ENCODE measurements at places on chromosomes 7 and 10.

DNA sequence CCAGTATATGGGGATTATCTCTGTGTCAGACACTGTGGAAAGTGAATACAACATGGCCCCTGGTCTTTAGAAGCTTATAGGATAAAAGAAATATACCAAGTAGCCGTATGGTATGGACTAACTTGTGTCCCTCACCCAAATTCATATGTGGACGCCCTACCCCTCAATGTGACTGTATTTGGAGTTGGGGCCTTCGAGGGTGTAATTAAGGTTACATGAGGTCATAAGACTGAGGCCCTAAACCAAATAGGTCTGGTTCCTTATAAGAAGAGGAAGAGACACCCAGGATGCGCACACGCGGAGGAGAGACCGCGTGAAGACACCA, 36.3 kb downstream of the ASB13 start:
- no peak for DNase-seq

DNA sequence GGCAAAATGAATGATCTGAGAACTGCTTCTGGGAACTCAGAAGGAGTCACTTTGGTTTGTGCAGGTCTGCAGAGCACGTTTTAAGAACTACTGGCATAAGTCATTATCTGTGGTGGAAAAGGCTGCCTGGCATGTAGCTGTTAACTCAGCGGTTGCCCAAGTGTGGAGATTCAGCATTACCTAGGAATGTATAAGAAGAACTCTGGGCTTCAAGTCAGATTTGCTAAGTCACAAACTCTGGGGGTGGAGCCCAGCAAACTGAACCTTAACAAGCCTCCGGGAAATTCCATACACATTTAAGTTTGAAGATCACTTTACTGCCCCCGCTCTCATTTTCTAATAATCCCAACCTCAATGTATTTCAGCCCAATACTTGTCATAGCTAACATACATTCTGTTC, 31.1 kb downstream of the PLXDC2 start:
- DNase-seq: no peak

- no peak for DNase-seq
Observed at GRCh38 chr10:44263771-44264170, 121.1 kb downstream of the CXCL12 start.

DNA sequence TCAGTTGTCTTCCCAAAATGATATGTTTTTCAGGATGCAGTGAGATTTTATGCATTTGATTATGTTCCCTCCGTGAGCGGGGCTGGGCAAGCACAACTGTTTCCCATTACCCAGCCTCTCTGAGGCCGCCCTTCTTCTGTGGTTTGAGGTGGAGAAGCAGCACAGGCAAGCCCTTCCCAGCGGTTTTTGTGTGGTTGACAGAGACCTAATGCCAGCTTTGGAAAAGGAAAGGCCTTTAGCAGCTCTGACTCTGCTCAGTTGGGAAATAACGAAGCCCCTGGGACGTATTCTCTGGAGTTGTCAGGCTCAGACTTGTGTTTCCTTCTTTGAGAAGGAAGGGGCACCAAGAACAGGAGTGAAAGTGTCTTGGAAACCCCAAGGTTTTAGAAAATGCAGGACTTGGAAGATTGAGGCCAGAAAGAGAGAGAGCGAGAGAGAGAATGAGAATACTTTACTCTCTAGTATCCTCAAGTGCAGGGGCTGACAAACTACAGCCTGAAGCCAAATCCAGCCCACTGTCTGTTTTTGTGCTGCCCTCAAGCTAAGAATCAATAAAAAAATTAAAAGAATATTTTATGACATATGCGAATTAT, 20.6 kb upstream of the PDCD4 start:
- DNase-seq: no peak

DNA sequence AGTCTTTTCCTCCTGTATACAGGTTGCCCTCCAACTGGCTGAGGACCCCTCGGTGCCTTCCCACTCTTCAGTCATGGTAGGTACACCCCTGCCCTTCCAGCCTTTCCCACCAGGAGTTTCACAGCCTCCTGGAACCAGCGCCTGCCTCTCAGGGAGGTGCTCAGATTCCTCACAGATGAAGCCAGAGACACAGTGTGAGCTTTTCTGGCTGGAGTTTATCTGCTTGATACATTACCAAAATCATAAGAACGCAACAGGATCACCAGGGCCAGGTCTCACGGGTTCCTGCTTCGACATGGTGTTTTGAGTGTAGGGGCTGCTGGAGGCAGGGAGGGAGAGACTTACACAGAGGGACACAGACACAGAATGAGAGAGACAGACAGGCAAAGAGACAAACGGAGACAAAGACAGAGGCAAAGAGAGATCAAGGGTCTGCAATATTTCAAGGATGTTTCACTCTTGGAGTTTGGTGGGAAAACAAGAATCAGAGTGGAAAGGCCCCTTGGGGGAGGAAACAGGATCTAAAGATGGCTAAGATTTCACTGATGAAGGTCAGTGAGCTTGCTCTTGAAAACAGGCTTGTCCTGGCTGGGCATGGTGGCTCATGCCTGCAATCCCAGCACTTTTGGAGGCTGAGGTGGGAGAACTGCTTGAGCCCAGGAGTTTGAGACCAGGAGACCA, 6.5 kb upstream of the INMT start:
- DNase-seq: no peak

DNA sequence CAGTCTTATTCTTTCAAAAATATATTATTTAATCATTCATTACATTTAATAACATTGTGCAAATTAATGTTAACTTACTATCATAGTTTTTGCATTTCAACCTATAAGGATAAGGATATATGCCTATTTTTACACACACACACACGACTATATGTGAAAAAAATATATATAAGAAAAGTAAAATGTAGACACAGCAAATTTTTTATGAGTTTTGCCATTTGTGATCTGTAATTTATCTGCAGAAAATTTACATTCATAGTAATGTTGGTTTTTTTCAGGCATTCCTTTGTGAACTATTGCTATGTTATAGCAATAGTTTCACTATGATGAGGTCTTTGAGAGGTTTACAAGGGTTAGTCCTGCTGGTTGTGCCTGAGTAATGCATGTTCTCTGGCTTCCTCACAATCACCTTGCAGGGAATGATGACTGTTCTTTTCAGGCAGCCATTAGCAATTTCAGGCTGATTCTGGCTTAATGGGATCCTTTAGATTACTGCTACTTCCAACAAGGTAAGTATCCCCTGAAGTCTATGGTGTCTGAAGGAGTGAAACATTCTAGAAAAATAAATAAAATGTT, 183.7 kb upstream of the CDK1 start:
- DNase-seq: no peak

DNA sequence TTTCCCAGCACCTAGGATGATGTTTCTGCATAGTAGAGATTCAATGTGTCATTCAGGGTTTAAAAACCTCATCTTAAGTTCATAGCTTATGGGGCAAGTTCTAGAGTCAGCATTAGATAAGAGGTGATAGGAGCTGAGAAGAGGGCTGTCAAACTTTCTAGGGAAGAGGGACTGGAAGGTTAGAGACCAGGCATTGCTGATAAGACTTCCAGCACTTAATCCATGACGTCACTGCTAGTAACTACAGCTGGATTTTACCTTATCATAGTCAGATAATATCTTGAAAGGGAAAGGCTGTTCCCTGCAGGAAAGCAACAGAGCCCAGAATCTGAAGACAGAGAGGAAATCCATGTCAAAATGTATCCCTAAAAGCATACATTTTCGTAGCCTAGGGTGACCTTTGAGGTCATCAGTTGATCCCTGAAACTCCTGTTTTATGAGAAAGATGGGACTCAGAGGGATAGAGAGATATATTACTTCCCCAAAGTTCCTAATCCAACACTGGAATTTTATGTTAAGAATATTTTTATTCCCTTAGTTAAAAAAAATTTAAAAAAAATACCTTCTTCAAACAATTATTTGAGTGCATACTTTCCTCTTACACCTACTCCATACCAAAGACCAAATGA, 3.3 kb upstream of the CPED1 start:
- DNase-seq: no peak

- no peak for DNase-seq
Observed at GRCh38 chr7:98810153-98810802, 59.5 kb downstream of the TMEM130 start.

DNA sequence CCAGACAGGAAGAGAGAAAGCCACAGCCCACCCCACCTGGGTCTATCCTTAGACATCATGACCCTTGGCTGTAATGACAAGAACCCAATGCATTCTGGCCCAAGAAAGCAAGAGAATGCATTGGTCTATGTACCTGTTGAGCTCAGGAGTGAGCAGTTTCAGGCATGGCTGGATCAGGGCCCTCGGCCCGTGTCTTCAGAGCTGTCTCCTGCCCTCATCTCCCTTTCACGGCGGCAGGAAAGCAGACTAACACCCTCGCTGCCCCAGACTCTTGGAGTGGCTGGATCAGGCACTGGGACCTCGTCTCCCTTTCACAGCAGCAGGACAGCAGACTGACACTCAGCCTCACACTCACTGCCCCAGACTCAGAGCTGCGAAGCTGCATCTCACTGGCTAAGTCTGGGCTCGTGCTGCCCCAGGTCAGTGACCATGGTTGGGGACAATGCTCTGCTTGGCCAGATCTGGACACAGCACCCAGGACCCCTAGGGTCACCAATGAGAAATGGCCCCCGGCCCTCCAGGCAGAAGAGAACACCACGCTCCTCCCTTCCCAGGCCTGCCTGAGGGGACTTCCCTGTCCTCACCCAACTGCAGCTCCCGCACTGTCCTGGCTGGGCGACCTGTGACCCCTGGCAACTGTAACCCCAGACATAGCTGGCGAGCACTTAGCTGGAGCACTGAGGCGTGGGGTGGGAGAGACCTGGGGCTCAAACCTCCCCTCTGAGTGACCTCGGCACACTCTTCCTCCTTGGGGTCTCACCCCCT, 12.9 kb upstream of the PDGFA start:
- no peak for DNase-seq

DNA sequence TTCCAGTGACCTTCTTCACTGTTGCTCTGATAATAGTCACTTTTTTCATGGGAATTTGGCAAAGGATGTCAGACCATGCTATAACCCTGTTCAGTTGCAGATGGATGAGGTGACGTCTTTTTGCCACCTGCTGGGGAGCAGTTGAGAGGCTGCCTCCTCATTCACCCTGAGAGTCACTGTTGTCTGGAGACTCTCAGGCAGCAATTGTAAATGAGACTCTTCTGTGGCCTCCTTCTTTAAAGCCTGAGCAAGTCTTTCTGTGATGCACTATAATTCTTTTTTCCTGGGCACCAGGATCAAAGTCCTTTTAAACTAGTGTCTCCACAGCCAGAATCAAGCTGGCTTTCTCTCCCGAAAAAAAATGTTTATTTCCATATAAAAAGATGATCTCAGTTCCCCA, 345.1 kb downstream of the ARL4A start:
- no peak for DNase-seq

DNA sequence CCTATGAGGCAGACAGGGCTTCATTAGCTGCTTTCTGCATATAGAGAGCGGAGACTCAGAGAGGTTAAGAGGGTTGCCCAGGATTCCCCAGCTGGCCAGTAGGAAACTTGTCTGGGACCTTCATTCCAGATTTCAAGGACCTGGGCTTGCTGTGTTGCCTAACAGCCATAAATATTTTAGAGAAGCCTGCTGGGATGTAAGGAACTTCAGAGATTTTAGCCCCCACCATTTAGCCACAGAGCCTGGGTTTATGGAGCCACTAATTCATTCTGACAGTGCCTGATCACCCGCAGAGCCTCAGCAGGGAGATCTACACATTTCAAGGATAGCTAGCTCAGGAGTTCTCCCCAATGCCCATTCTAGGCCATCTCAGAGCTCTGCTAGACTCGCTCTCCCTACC, 56.6 kb upstream of the TRUB1 start:
- DNase-seq: no peak

DNA sequence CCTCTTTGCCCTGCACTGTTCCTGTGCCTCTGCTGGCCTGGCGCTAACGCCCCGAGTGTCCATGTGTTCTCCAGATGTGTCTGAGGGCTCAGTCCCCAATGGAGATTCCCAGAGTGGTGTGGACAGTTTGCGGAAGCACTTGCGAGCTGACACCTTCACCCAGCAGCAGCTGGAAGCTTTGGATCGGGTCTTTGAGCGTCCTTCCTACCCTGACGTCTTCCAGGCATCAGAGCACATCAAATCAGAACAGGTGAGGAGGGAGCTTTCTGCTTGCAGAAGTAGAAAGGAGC, 60.9 kb downstream of the PAX2 start:
- no peak for DNase-seq

- no peak for DNase-seq
Observed at GRCh38 chr7:97858221-97858620, 14.0 kb downstream of the ASNS start.

- no peak for DNase-seq
Observed at GRCh38 chr7:143285470-143285778, 666 bp downstream of the TMEM139 start.

DNA sequence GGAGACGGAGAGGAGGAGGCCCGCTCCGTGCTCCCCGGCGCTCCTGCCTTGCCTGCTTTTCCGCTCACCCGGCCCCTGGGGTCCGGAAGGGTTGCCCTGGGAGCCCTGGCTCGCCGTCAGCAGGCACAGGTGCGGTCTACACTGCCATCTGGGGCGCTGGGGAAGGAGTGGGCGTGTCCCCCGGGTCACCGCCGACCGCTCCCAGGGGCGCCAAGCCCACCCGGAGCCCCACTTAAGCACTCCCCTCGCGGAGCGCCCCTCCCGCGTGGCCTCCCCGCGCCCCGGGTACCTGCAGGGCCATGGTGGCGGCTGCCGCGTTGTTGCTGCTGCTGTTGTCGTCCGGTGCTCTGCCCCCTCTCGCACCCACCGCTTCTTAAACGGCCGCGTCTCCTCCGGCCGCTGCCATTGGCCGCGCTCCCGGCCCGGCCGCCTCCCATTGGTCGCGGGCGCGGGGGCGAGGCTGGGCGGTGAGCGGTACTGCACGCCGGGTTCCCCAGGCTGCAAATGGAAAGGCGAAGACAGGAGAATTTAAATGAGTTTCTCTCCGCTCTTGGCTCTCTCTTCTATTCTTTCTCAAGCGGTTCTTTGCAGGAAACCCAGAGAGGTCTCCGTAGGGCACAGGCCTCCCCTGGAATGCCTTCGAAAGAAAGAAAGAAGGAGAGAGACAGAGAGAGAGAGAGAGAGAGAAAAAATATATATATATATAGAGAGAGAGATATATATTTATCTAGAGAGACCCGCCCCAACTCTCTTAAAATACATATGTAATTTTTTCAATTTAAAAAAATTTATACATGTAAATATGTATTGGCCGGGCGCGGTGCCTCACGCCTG, at the start of gene ACBD7:
ACBD7 (minus strand) TSS at position 349 of the 834 bp plus-strand sequence; CDS start at position 301, 48 bp downstream.
- peak; percentile 45 for DNase-seq

DNA sequence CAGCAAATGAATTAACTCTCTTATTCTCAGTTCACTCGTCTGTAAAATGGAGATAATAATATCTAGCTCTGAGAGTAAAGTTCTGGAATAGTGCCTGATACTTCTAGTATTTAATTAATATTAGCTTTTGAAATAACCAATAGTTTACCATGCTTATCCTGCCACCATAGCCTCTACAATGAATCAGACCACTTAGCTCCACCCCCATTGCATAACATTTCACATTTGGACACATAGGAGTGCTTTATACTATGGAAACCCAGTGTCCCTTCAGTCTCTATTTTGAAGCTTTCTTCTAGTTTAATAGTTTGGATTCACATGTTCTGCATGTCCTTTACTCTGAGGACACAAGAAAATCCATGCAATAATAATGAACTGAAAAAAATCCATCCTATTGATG, 427.3 kb upstream of the C7orf33 start:
- DNase-seq: no peak

Measured in COLO829 (cell line).